ENCODE measurements at places on chromosomes 4 and X.

GRCh38 chrX:65644621-65645289, 22.7 kb upstream of the MSN start:
- DNase-seq = no peak

DNA sequence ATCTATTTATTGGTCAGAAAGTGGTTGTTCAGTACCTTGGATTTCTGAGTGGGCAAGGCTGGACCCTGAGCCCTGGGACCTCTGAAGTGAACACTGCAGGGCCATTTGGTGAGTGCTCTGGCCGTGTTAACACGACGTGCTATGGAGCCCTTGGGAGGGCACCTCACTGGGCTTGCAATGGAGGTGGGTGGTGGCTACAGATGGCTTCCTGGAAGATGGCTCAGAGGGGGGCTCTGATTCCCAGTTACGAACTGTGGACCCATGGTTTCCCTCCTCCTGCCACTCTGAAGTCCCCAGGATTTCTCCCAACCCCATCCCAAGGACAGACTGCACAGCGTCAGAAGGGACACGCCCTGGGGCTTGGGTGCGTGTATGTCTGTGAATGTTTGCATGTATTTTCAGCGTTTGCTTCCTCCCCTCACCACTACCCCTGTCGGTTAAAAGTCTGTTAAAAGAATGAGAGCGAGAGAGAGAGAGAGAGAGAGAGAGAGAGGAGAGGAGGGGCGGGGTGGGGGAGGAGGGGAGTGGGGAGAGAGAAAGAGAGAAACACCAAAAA, 3.7 kb upstream of the RHOH start:
- no peak for DNase-seq

GRCh38 chr4:176844448-176844847, 51.7 kb upstream of the VEGFC start:
- DNase-seq = no peak

DNA sequence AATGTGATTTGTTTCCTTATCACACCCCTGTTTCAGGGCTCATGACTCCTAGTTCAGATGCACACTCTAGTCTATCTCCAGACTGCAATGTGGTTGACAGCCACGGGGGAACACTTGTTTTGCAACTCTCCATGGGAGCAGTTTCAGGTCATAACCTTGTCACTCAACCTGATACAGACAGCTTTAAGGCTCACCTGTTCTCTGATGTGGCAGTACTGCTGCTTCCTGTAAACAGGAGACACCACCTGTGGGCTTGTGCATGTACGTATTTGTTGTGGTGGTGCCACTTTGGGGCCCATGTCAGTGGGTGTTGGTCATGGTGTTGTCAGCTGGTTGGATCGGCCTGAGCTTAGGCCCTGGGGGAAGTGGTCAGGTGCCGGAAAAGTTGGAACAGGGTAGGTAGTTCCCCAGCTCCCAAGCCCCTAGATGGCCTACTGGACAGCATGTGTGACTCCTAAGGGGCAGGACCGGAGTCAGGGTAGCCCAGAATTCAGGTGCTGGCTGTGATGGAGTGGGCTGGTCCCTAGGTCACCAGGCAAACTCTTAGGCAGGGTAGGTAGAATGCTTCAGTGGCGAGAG, 46.2 kb downstream of the FAM9B start:
- DNase-seq = no peak

DNA sequence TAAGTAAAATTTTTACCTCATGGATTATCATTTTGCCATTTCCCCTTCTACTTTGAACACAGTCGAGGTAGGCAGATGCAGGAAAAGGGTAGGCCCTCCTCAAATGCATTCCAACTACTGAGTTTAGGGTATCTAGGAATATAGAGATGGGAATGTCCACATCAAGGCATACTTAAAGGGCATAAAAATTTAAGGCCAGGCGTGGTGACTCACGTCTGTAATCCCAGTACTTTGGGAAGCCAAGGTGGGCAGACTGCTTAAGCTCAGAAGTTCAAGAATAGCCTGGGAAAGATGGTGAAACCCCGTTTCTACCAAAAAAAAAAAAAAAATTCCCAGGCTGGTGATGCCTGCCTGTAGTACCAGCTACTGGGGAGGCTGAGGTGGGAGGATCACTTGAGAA, 146.5 kb downstream of the PDGFC start:
- no peak for DNase-seq

DNA sequence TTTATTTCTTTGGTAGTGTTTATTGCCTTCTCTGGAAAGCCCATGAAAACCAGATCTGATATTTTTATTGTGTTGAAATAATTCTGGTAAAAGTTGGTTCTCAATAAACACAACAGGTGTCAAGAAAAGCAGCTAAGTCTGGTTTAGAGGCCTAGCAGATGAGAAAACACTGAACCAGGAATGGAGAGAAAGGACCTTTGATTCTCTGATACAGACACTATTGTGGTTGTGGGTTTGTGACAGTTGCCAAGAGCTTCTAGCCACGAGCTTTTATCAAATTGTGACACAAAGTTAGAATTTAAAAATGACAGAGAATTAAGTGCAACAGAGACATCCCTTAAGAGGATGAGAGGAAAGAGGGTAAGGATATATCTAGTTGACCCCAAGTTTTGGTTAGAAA, 42.6 kb downstream of the DDIT4L start:
- DNase-seq = no peak

DNA sequence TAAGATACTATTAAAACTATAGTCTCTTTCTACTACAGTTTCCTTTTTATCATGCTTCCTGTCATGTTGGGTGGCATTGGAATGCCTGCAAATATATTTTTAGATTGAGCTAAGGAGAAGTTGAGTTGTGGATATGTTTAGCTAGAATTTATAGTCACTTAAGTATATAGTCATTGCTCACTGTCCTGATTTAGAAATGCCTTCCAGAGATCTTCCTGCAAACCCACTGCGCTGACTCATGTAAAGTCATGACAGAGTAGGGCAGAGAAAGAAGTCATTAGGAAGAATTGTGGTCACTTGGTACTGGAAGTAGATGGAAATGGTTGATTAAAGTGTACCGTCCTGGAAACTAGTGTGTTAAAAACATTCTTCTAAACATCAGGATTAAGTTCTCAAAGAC, 490.3 kb upstream of the PABPC4L start:
- DNase-seq = no peak

DNA sequence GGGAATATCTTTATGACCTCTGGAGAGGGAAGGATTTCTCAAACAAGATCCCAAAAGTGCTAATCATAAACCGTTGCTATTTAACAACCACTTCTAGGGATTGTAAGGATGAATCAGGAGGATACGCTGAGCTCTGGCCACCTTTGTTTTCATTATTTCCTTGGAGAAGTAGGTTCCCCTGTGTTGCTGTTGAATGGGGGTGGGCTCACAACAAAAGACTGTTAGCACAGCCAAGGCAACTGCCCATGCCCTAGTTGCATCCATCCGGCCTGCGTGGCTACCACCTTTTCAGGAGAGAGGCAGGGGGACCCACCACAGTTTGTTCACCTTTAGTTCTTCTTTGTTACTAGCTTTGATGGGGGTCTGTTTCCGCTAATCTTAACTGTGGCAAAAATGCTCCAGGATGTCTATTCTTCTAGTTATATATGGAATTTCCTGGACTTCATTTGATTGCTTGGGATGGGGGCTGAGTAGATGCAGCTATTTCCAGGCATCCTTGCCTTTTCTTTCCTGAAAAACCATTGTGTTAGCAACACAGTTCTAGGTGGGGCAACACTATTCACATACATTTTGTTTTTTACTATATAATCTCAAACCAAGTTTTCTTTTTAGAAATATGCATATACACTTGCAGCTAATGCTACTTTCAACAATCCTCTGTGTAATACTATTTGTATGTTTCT, 95.4 kb downstream of the KDR start:
- DNase-seq = no peak

DNA sequence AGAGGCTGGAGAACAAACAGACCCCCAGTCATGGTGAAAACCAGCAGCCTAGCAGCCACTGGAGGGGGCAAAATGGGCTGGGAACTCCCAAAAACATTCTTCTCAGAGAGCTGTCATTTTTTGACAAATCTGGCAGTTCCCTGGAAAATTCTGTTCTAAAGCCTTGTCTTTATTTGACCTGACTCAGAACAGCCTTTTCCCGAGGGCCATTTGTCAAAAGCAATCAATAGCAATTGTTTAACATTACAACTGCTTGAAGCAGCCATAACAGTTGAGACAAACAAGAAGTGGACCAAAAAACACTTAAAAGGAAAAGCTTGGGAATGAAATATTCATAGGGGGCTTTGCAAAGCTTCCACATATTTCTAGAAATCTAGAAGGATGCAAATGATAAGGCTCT, 39.6 kb downstream of the SOWAHB start:
- no peak for DNase-seq

All from activated CD4-positive, alpha-beta T cell treated with anti-CD3 and anti-CD28 coated beads for 4 hours (primary cell).